ENCODE measurements at places on chromosomes 12 and 14. TPM values are rescaled to one million over a fixed set of nuclear protein-coding genes. Genes with fewer than 3 reads are reported as not detected.

DNA sequence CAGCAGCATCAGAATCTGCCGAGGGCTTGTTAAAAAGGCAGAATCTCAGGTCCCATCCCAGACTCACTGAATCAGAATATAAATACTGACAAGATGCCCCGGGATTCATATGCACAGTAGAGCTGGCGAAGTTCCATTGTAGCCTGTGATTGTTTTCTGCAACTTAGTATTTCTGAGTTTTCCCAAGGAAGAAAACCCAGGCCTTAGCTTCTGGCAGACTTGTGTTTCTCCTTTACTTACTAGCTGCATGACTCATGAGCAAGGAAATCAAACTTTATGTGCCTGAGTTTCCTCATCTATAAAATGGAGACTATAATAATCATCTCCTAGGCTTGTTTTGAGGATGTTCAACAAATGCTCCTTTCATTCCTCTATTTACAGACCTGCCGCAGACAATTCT is 278.5 kb upstream of the PLEKHG7 start:
- H3K27me3 ChIP-seq = no peaks in the 10 kb centered on the region
- peak overlapping the region; percentile 12 for H3K27ac ChIP-seq
- H3K4me3 ChIP-seq = peak overlapping the region; percentile 16
- H3K4me1 ChIP-seq = peaks cover 4% of the 10 kb centered on the region

GRCh38 chr12:16920451-16920850 is 314.5 kb upstream of the LMO3 start:
- H3K27ac ChIP-seq = no peak overlapping the region
- H3K4me1 ChIP-seq = no peaks in the 10 kb centered on the region
- H3K4me3 ChIP-seq = no peak overlapping the region
- peaks cover 19% of the 10 kb centered on the region for H3K36me3 ChIP-seq
- H3K27me3 ChIP-seq = no peaks in the 10 kb centered on the region

GRCh38 chr14:104445832-104446381 is 133.7 kb upstream of the C14orf180 start:
- DNase-seq = peak; percentile 21
- no peaks in the 10 kb centered on the region for H3K36me3 ChIP-seq
- no peak overlapping the region for H3K4me3 ChIP-seq
- H3K4me1 ChIP-seq = no peaks in the 10 kb centered on the region
- no peaks in the 10 kb centered on the region for H3K27me3 ChIP-seq
- no peak overlapping the region for H3K27ac ChIP-seq

- H3K36me3 ChIP-seq = no peaks in the 10 kb centered on the region
- DNase-seq = no peak
- H3K4me3 ChIP-seq = no peak overlapping the region
- peaks cover 4% of the 10 kb centered on the region for H3K4me1 ChIP-seq
- no peak overlapping the region for H3K27ac ChIP-seq
Measured at GRCh38 chr14:92577321-92577742, 63.8 kb downstream of the RIN3 start.

BATF gene
- not detected for total RNA-seq

VRTN gene
- total RNA-seq = 104 TPM

TAS2R20 gene
- total RNA-seq = 1.3 TPM
